Esophagus squamous epithelium (tissue), 5 donors: ENCODE measurements at places on chromosomes 16 and 17.

GRCh38 chr17:4480929-4481898 is 17.5 kb upstream of the SPNS2 start:
- no peak overlapping the region for H3K4me3 ChIP-seq
- H3K4me1 ChIP-seq: peaks cover 46% of the 10 kb centered on the region
- H3K27ac ChIP-seq: peak overlapping the region; percentile 51
- no peaks in the 10 kb centered on the region for H3K27me3 ChIP-seq
- no peak for DNase-seq

DNA sequence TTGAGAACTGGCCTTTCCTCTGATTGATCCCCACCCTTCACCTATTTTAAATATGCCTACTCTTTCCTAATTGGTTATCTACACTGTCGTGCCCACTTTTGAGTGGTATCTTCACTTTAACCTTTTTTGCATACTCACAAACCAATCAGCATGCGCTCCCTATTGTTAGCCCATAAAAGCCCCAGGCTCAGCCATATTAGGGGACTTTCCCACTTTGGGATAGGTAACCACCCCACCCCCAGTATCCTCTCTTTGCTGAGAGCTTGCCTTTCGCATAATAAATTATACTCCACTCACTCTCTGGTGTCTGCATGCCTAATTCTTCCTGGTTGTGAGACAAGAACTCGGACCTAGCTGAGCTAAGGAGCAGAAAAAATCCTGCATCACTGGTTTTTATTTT is 59.5 kb upstream of the NOL11 start:
- no peak overlapping the region for H3K4me3 ChIP-seq
- no peaks in the 10 kb centered on the region for H3K4me1 ChIP-seq
- H3K36me3 ChIP-seq: no peaks in the 10 kb centered on the region

DNA sequence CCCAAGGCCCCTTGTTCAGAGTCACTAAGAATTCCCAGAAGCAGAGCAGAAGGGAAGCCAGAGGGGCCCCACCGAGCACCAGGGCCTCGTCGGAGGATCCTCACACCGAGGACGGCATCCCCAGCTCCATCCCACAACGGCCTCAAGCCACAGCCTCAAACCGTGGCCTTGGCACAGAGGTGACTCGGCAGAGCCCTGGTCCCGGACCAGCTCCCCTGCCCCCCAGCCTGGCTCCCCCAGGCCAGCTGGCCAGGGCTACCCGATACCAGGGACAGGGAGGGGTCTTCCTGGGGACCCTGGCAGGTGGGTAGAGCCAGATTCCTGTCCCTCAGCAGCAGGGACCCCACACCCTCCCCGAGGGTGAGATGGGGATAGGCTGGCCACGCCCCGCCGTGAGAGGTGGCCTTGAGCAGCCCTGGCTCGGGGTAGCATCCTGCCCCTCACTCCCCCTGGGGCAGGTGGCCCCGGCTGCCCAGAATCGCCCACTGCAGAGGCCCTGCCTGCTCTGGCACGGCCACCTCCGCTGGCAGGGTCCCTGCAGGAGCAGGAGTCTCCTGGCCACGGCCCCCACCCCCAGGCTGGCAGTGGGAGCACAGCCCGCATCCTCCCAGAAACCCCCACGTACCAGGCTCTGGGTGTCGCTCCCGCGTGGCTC is 5.6 kb upstream of the PVALEF start:
- peaks cover 20% of the 10 kb centered on the region for H3K4me1 ChIP-seq
- H3K27ac ChIP-seq: peak overlapping the region; percentile 25
- DNase-seq: no peak

GRCh38 chr16:15887283-15887682 is 1.1 kb downstream of the CEP20 start:
- peaks cover 23% of the 10 kb centered on the region for H3K4me1 ChIP-seq
- no peaks in the 10 kb centered on the region for H3K27me3 ChIP-seq
- no peak for DNase-seq
- peak overlapping the region; percentile 95 for H3K4me3 ChIP-seq
- H3K27ac ChIP-seq: peak overlapping the region; percentile 97

- no peak overlapping the region for H3K4me3 ChIP-seq
- peaks cover 99% of the 10 kb centered on the region for H3K36me3 ChIP-seq
- no peak for DNase-seq
- H3K27me3 ChIP-seq: no peaks in the 10 kb centered on the region
- H3K4me1 ChIP-seq: no peaks in the 10 kb centered on the region
Measured at GRCh38 chr16:56460101-56460500, 8.7 kb downstream of the OGFOD1 start.

DNA sequence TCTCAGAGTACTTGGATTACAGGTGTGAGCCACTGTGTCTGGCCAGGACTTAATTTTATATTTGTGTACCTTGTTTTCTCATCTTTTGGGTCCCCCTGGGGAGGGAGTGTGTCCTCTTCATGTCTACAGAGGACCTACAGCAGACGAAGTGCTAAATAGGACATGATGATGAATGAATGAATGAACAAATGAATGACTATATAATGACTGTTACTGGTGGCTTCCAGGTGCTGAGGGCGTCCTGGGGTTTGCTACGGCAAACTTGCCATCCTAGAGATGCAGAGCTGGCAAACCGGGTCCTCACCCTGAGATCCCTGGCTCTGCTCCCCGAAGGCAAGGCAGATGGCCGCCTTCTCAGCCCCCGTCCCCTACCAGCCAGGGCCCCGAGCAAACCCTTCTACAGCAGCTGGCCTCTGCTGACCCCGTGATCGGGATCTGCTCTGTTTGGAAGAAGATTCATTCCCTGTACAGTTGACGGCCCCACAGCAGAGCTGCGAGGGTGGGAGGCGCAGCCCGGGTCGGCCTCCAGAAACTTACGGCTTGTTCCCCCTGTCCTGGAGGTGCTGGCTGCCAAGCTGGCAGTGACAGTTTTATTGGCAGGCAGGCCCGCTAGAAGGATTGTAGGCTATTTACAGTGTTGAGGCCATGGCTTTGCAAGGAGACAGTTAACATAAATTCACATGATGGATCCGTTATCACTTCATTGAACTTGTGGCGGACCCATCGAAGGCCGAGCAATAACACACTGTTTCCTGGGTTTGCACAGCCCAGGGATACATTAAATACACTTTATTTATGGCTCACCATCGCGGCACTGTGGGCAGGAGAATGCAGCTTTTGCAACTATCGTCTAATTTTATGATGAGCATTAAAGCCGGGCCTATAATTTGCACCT is 197.7 kb upstream of the GSE1 start:
- H3K4me3 ChIP-seq: no peak overlapping the region
- no peak for DNase-seq
- no peaks in the 10 kb centered on the region for H3K36me3 ChIP-seq
- H3K27ac ChIP-seq: no peak overlapping the region
- peaks cover 21% of the 10 kb centered on the region for H3K4me1 ChIP-seq
